ENCODE measurements at places on chromosomes 7 and 10.

GRCh38 chr10:6643962-6644361 is 63.9 kb upstream of the PRKCQ start:
- DNase-seq = no peak

GRCh38 chr7:151313857-151314256 is 27.8 kb upstream of the NUB1 start:
- DNase-seq = peak; percentile 14

DNA sequence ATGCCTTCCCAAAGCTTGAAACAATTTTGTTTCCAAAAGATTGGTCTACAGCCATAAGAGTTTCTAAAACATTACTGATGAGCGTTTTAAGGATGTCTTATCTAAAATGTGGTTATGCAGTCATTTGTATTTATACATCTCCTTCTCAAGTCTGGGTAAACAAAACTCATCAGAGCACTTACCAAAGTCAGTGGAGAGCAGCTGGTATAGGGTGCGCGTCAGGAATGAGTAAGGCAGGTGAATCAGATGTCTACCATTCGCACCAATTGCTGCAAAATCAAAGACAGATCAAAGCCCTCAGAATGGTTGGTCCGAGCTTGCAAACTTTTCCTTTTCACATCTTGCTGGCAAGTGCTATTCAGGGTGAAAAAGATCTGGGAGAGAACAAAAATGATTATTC is 65.6 kb upstream of the FAM171A1 start:
- no peak for DNase-seq

DNA sequence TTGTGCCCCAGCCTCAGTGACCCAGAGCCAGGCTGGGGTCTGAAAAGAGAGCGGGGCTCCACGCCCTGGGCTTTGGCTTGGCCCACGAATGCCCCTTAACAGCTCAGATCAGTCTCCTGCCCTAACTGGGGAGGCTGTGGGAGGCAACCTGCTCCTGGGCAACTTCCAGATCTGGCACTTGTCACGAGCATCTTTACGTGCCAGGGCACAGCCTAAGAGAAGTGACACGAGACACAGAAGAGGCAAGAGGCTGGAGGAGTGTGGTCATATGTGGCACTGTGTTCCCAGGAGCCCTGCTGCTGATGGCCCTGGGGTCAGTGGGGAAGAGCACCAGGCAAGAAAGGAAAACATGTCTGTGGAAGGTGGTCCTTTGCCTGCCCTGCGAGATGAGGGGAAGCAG is 97.8 kb upstream of the BTBD16 start:
- no peak for DNase-seq

GRCh38 chr7:32089256-32089655 is 19.0 kb upstream of the PDE1C start:
- DNase-seq = no peak

GRCh38 chr10:2734603-2735002 is 332.7 kb upstream of the PFKP start:
- no peak for DNase-seq

- DNase-seq = peak; percentile 20
These were observed 296.8 kb upstream of the CACNA2D1 start for GRCh38 chr7:82740246-82740848.

- DNase-seq = no peak
These were observed 12.3 kb downstream of the CAV2 start for GRCh38 chr7:116511552-116512519.

DNA sequence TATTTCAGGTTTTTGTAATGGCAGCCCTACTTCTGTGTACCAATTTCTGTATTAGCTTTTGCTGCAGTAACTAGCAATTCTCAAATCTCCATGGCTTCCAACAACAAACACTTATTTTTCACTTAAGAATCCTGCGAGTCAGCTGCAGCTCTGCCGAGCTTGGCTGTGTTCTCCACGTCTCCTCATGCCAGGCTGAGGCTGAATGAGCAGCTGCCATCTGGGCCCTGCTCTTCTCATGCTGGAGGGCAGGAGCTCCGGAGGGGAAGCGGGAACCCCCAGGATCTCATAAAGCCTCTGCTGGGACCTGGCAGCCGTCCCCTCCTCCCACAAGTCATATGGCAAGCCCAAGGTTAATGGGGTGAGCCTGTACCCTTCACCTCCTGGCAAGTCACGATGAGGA is 591.1 kb downstream of the SDK1 start:
- no peak for DNase-seq

DNA sequence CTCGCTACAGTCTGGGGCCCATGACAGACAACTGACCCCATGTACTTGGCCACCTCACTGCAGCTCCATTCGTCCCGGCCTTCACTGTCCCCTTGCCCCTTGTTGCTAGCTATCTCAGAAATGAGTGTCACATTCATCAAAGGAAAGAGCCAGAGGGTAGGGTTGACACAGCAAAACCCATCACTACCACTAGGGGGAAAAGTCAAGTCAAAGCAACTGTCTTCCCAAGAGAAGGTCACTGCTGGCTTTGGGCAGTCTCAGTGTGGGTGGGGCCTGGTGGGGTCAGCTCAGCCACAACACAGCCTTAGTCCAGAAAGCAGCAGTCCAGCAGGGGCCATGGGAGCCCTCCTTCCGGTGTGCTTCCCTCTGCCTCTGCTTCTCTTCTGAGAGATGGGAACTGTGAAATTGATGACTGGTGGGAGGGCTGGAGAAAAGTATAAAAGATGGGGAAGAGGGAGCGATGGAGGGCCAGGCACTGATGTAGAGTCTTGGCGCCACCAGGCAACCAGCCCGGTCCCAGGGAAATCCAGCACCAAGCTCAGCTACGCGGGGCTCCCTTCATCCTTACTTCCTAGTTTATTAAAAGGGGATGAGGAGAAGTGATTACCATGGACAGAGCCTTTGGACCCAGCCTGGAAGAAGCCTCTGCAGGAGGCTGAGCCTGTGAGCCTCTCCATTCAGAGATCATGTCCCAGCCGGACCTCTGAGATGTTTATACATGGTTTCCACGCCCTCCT is 58.0 kb downstream of the PLXNA4 start:
- no peak for DNase-seq

- DNase-seq = peak; percentile 21
These were observed 43.4 kb upstream of the PDLIM1 start for GRCh38 chr10:95333997-95334804.

DNA sequence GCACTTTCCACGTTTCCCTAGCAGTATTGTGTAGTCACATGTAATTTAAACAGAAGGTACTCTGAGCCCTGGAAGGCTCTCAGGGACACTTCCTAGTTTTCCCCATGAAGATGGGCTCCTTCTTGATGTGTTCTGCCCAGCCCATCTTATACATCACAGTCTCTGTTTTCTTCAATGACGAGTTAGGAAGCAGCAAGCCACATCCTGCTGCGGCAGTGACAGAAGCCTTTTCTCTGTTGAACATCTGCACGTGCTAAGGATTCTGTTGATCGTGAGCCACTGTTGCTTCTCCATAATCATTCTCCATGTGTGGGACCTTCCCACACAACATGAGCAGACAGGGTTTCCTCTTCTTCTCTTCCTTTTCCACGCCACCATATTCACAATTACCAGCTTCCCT is 298.0 kb upstream of the IMMP2L start:
- no peak for DNase-seq

DNA sequence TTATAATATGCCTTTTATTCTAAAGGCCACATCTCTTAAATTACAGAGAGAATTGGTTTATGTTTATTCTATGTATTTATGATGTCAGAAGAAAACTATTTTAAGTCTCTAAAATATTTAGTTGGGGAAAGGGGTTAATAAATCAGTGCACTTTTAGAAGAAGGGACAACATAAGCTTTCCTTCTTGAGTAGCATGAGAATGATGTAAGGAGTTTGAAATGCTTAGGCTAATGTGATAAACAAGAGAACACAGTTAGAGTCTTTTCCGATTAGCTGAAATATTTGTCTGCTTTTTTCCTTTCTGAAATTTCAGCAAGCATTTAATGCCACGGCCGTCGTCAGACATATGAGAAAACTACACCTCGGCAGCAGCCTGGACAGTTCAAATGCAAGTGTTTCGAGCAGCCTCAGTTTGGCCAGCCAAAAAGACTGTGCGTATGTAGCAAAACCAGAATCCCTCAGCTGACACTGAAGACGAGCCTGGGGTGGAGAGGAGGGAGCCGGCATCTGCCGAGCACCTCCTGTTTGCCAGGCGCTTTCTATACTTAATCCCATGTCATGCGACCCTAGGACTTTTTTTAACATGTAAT is 176.2 kb downstream of the CCDC3 start:
- DNase-seq = peak; percentile 77

DNA sequence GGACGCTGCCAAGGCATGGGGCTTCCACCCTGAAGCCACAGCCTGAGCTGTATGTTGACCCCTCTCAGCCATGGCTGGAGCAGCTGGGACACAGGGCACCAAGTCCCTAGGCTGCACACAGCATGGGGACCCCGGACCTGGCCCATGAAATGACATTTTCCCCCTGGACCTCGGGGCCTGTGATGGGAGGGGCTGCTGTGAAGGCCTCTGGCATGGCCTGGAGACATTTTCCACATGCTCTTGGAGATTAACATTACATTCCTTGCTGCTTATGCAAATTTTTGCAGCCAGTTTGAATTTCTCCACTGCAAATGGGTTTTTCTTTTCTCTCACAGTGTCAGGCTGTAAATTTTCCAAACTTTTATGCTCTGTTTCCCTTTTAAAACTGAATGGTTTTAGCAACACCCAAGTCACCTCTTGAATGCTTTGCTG is 463.6 kb downstream of the ZWINT start:
- DNase-seq = peak; percentile 52

- DNase-seq = no peak
These were observed 3.0 kb downstream of the CALN1 start for GRCh38 chr7:72408966-72409637.

- DNase-seq = no peak
These were observed 152.2 kb downstream of the CYP26A1 start for GRCh38 chr10:93225938-93226337.

GRCh38 chr10:17335065-17335464 is 107.0 kb downstream of the VIM start:
- DNase-seq = no peak

- peak; percentile 8 for DNase-seq
These were observed 387.3 kb upstream of the MGMT start for GRCh38 chr10:129079705-129080104.

GRCh38 chr7:115070311-115070710 is 148.4 kb downstream of the MDFIC start:
- DNase-seq = no peak

- no peak for DNase-seq
These were observed 218.7 kb downstream of the WDR37 start for GRCh38 chr10:1274701-1275544.

- peak; percentile 29 for DNase-seq
These were observed 3.0 kb downstream of the KMT2E start for GRCh38 chr7:105016709-105017656.

DNA sequence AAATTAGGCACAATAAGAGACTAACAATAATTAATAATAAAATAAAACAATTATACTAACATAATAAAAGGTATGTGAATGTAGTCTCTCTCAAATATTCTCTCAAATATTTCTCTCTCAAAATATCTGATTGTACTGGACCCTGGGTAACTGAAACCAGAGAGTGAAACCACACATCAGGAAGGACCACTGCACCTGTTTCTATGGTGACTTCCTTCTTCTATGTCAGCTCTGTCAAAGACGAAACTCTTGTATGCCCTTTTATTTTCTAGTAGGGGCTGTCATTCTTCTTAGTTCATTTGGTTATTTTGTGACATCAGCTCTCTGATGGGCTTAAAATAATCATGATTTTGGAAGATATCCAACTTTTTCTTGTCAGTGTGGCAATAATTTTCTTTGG is 428.0 kb upstream of the TPK1 start:
- no peak for DNase-seq

- DNase-seq = no peak
These were observed 41.9 kb downstream of the CALML3 start for GRCh38 chr10:5566614-5567013.

DNA sequence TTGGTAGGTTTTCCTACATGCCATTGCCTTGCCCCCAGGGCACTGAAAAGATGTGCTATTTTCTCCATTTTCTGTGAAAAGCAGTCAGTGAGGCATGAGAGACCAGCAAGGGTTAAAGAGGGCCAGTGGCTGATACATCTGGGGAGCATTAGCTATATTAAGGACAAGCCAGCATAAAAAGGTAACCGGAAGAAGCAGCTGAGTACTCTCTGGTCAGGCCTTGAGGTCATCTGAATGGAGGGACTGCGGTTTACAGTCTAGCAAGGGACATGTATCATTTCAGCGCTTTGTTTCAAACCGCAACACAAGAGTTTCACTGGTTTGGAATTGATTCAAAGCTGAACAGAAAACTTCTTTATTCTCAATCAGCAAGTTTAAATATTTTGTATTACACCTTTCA is 120.4 kb downstream of the EPDR1 start:
- no peak for DNase-seq

DNA sequence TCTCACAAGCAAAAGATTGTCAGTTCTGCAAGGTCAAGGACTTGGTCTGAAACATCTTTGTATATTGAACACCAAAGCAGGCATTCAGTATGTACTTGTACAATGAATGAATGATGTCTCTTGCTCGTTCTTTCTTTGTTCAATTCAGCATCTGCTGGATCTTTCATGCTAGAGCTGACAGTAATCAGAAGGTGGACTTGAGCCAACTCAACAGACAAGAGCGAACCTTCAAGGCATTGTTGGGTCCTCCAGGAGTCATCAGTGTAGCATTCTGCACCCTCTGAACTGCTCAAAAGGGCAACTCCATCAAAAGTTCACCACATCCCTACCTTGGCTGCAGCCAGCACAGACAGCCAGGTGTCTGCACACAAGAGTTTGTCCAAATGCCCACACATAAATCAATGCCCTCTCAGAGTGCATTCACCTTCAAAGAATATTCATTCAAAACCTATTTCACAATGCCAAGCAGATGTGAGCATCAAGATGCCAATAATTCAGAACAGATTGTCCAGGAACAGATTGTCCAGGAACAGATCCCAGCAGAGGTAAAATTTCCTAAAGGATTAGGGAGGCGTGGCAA is 386.7 kb downstream of the CALN1 start:
- DNase-seq = no peak

- DNase-seq = no peak
These were observed 45.0 kb upstream of the CACUL1 start for GRCh38 chr10:118799777-118800176.

- no peak for DNase-seq
These were observed 595.0 kb downstream of the GRM8 start for GRCh38 chr7:126657599-126658358.

DNA sequence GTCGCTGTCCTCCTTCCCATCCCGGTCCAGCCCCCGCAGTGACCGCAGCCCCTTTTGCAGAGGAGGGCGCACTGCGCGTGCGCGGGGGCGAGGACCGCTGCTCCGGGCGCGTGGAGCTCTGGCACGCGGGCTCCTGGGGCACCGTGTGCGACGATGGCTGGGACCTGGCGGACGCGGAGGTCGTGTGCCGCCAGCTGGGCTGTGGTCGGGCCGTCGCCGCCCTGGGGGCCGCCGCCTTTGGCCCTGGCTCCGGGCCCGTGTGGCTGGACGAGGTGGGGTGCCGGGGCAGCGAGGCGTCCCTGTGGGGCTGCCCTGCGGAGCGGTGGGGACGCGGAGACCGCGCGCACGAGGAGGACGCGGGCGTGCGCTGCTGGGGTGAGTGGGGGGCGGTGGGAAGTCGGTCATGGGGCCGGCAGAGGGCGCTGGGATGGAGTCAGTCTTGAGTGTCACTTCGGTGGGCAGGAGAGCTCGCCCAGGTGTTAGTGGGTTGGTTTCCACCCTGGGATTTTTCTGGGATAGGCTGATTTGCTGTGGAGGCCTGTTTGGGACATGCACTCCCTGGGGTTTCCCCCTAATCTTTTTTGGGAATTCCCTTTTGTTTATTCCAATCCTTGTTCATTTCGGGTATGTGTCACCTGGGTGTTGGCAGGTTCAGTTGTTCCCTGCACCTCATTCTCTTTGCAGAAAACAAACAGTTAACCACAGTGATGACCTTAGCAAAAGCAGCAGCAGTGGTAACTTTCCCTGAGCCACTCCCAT is 11.6 kb downstream of the SCART1 start:
- no peak for DNase-seq

- no peak for DNase-seq
These were observed 266.1 kb downstream of the SORCS1 start for GRCh38 chr10:106898446-106898845.
